ENCODE measurements at places on chromosomes 13 and 19. TPM values are rescaled to one million over a fixed set of nuclear protein-coding genes. Genes with fewer than 3 reads are reported as not detected.

CYP4F8 gene
- not detected for total RNA-seq

NLRP5 gene
- total RNA-seq = not detected

ZGLP1 gene
- total RNA-seq = 9.4 TPM

LILRB5 gene
- total RNA-seq = 0.17 TPM

PSG11 gene
- total RNA-seq = not detected

PALM gene
- total RNA-seq = 349 TPM

C19orf67 gene
- 0.71 TPM for total RNA-seq

RNF17 gene
- total RNA-seq = not detected

ATP8A2 gene
- 70.1 TPM for total RNA-seq

ZNF737 gene
- 63.8 TPM for total RNA-seq

ZNF497 gene
- 3.5 TPM for total RNA-seq

CNN1 gene
- 2.3 TPM for total RNA-seq

DMPK gene
- 107 TPM for total RNA-seq

LILRB3 gene
- not detected for total RNA-seq

MYO16 gene
- 22.0 TPM for total RNA-seq

VSIG10L gene
- total RNA-seq = 3.5 TPM

MYH14 gene
- 0.59 TPM for total RNA-seq

LGALS14 gene
- total RNA-seq = not detected

LILRB1 gene
- 0.22 TPM for total RNA-seq

CPAMD8 gene
- total RNA-seq = 15.4 TPM

CBLC gene
- not detected for total RNA-seq

SYT3 gene
- 15.6 TPM for total RNA-seq

S1PR5 gene
- not detected for total RNA-seq

LRRC25 gene
- total RNA-seq = not detected

SOX1 gene
- total RNA-seq = 0.76 TPM

PODNL1 gene
- total RNA-seq = 8.9 TPM

LILRA5 gene
- total RNA-seq = not detected

ZNF823 gene
- total RNA-seq = 8.5 TPM

B3GNT3 gene
- total RNA-seq = not detected

FRY gene
- total RNA-seq = 83.6 TPM

ZNF571 gene
- 6.1 TPM for total RNA-seq

HDGFL2 gene
- total RNA-seq = 118 TPM

PSG4 gene
- not detected for total RNA-seq

All from glutamatergic neuron (in vitro differentiated cells).